DMS79 treated with DMSO at 0.1 percent for 48 hours (cell line): ENCODE measurements at places on chromosomes 2 and 18.

DNA sequence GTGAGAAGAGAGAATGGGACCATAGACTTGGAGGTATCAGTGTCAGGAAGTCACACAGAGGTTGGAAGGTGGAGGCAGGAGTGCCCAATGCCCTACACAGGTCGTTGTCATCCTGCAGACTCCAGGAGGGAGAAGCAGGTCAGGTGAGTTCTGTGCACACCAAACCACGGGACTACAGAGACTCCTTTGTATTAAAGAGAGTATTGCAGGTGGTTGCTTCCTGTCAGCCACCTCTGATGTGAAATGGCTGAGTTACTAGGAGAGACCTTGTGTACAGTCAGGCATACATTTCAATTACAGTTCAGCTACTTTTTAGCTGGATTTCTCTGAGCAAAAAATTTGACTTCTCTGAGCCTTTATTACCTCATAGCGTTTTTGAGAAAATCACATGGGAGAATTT, 51.6 kb downstream of the SPP2 start:
- no peak for DNase-seq

GRCh38 chr2:51258301-51258700, 226.4 kb upstream of the NRXN1 start:
- DNase-seq = no peak

- no peak for DNase-seq
These were observed 212.3 kb upstream of the TRIB2 start for GRCh38 chr2:12504443-12504842.

- no peak for DNase-seq
These were observed 1214.4 kb downstream of the LRP1B start for GRCh38 chr2:140916410-140916809.

DNA sequence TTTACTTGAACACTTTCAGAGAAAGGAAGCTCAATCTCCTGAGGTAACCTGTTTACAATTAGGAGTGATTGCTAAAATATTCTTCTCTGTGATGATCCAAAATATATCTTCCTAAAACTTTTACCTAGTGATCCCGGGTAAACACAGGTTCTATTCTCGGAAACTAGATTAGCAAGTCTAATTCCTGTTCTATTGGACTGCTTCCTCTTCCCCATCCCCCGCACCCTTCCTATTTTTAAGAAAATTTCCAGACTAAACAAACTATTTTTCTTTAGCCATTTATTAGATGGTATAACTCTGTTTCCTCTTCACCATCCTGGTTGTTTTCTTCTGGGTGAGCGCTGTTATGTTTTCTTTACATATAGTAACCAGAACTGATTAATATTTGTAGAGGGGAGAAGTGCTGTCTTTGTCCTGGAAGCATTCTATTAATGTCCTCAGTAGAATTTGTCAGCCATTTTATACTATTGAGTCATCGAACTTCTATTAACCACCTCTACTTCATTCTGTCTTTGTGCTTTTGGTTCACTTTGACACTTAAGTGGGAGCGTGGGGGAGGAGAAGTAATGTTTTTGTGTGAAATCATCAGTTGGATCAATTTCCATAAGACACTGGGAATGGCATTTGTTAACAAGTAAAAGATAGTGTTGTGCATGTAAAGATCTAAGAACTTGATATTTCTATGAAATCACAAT, 31.8 kb downstream of the CREB1 start:
- DNase-seq = no peak

DNA sequence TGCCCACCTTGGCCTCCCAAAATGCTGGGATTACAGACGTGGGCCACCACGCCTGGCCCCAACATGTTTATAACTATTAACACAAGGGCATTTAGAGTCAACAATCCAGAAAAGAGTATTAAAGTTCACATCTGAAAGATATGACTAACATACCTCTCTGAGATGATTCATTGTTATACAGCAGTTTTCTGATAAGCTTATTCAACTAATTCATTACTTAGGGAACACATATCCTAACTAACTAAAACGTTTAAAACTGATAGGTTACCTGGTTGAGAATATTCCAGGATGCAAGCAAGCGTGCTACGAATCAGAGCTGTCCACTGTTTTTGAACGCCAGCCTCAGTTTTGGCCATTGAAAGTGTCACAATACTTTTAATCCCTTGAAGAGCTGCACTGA, 34.0 kb upstream of the STRN start:
- no peak for DNase-seq

- DNase-seq = no peak
These were observed 515.2 kb downstream of the ZEB2 start for GRCh38 chr2:144004742-144005141.

GRCh38 chr2:49687918-49688317, 533.6 kb upstream of the FSHR start:
- peak; percentile 70 for DNase-seq
